ENCODE measurements at places on chromosomes 5 and 9.

- no peaks in the 10 kb centered on the region for H3K36me3 ChIP-seq
- no peaks in the 10 kb centered on the region for H3K4me1 ChIP-seq
- H3K4me3 ChIP-seq: no peak overlapping the region
- no peaks in the 10 kb centered on the region for H3K27me3 ChIP-seq
- H3K27ac ChIP-seq: no peak overlapping the region
Measured at GRCh38 chr9:135308821-135309762, 170.5 kb upstream of the PPP1R26 start.

DNA sequence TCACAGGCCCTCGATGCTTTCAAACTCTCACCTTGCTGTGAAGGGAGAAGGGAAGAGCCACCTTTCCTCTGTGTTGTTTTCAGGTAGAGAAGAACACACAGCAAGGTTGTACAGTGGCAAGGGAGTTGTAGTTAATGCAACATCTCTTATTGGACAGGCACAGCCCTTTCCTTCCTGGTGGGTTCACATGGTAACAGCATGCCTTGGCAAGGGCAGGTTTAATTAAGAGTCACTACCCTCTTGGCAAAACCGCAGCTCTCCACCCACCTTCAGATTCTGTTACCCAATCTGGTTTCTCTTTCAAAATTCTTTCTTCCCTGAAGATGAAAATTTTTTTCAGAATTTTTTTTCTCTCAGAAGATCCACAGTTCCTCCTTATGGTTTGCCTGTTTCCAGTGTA, 253.1 kb downstream of the TLR4 start:
- no peak overlapping the region for H3K4me3 ChIP-seq

DNA sequence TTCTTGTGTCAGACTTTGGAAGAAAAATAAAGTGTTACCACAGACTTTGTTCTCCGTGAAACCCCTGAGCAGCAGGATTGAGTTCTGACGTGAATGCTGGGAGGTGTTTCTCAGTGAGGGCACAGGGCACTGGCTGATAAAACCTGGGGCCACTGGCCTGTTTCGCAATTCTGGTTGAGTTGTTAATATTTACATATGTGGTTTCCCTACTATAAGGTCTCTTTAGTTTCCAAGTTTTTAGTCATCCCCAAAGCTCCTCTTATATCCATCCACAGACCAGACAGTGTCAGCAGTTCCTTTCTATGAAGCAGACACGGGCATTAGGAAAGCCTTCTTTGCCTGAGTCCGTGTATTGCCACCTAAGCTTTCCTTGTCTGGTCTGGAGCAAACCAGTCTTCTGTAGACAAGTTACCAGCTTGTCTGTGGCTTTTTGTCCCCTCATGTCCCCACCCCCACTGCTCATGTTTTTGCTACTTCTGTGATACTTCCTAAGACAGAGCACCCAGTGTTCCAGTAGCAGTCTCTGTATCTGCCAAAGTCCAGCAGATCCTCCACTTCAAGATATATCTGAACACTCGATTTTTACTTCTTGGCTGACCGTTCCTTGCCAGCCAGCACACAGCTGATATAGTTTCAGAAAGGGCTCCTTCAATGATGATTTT, 42.0 kb downstream of the ACO1 start:
- no peak overlapping the region for H3K4me3 ChIP-seq
- H3K4me1 ChIP-seq: no peaks in the 10 kb centered on the region
- H3K36me3 ChIP-seq: peaks cover 2% of the 10 kb centered on the region
- no peak overlapping the region for H3K27ac ChIP-seq
- DNase-seq: no peak
- no peaks in the 10 kb centered on the region for H3K27me3 ChIP-seq

DNA sequence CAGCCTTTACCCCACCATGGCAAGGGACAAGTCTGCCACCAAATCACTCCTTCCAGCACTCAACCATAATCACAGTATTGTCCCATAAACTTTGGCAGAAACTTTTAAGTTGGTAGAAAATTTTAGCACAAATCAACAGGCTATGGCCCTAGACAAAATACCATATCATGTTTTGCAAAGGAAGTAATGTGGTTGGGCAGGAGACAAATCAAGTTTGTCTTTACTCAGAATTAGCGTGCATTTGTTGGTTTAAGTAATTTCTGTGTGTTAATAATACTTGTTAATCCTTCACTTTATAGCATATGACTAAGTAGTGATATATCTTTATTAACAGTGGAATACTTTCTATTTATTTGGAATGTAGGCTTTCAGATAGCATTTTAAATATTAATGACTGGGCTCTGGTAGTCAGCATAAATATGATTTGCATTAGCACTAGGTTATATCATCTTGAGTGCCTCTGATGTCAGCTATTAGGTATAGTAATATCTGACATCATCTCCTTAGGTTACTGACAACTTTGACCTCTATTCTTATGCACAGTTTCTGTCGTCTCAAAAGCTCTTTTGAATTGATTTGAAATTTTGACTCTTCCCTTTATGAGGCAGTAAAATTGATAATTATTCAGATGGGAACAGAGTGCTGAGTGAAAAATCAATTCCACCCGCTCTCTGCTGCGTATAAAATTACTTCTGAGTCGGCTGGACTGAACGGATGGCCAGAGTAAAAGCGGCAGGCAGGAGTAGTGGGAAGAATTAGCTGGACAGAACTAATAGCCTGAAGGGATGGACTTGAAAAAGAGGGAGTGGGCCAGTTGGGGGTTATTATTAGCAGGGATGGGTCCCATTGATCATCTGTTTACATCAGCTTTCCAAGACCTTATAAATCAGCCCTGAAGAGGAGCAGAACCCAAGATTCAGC, 40.1 kb upstream of the TLX3 start:
- DNase-seq: no peak
- H3K27ac ChIP-seq: no peak overlapping the region
- no peaks in the 10 kb centered on the region for H3K36me3 ChIP-seq
- H3K4me3 ChIP-seq: no peak overlapping the region
- H3K27me3 ChIP-seq: no peaks in the 10 kb centered on the region
- no peaks in the 10 kb centered on the region for H3K4me1 ChIP-seq

- peaks cover 26% of the 10 kb centered on the region for H3K4me1 ChIP-seq
- DNase-seq: peak; percentile 82
- no peak overlapping the region for H3K4me3 ChIP-seq
- H3K36me3 ChIP-seq: no peaks in the 10 kb centered on the region
- no peak overlapping the region for H3K27ac ChIP-seq
- no peaks in the 10 kb centered on the region for H3K27me3 ChIP-seq
Measured at GRCh38 chr9:35516479-35516878, 26.6 kb downstream of the RUSC2 start.

DNA sequence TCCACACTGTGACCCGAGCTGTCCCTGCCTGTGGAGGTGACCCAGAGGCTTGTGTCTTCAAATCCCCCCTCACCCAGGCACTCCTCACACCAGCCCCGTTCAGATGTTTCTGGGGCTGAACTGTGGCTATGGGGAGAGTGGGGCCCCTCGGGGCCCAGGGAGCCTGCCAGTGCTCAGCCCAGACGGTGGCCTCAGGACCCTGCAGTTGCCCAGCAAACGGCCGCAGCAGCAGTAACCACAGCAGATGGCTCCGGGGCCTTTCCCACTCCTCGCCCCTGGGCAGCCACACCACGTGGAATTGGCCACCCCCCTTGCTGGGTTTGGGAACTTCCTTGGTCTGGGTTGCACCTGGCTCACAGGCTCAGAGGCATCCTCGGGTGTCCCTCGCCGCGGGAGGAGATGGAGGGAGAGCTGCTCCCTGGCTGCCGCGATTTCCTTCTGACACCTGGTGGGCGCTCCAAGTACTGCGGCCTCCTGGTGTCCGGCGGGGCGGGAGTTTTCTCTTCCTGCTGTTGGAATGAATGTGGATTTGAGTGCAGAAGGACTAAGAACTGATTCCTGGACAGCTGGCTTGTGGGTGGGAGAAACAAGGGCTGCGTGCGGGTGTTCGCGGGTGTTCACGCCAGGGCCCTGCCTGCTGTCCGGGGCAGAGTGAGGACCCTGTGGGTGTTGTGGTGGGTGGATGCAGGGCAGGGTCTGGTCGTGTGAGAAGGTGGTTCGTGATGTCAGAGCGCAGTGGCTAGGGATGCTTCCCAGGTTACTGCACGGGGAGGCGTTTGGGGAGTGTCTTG, 97.5 kb downstream of the COL5A1 start:
- H3K4me1 ChIP-seq: no peaks in the 10 kb centered on the region
- H3K4me3 ChIP-seq: no peak overlapping the region
- no peaks in the 10 kb centered on the region for H3K27me3 ChIP-seq
- peaks cover 4% of the 10 kb centered on the region for H3K36me3 ChIP-seq
- DNase-seq: peak; percentile 67

- peak within 1 kb of the TSS; percentile 82 for H3K4me3 ChIP-seq
- H3K4me1 ChIP-seq: peaks cover 2% of the 10 kb centered on the region
- peak; percentile 96 for DNase-seq
- H3K27me3 ChIP-seq: no peaks in the 10 kb centered on the region
- H3K27ac ChIP-seq: peak within 1 kb of the TSS; percentile 91
Measured at GRCh38 chr9:136363106-136363948, at the start of gene DNLZ. Gene DNLZ, minus strand, starts transcription at chr9:136363744. Its CDS starts 30 bp downstream, at chr9:136363714.

DNA sequence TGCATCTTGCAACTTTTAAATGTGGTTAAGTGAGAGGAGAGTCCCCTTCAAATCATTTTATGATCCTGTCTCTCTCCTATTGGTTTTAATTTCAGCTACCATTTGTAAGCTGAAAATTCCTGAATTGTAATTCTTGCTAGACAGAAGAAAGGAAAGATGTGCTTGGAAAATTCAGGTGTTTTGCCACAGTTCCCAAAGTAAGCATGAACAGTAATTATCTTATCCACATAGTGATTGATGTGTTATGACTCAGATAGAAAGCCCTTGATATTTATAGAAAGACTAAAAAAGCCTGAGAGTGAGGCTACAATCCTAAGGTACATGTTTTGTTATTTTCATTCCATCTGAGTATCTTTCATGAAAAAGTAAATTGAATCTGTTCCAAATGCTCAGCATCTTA, 492.5 kb downstream of the MAT2B start:
- H3K36me3 ChIP-seq: no peaks in the 10 kb centered on the region
- no peak overlapping the region for H3K4me3 ChIP-seq
- H3K27me3 ChIP-seq: no peaks in the 10 kb centered on the region
- DNase-seq: no peak

- H3K27ac ChIP-seq: no peak overlapping the region
- H3K4me3 ChIP-seq: no peak overlapping the region
- H3K4me1 ChIP-seq: no peaks in the 10 kb centered on the region
Measured at GRCh38 chr9:97910357-97910756, 11.9 kb downstream of the TRMO start.

GRCh38 chr9:109934857-109935215, 154.8 kb downstream of the PALM2AKAP2 start:
- H3K36me3 ChIP-seq: no peaks in the 10 kb centered on the region
- DNase-seq: peak; percentile 34
- no peaks in the 10 kb centered on the region for H3K4me1 ChIP-seq
- no peak overlapping the region for H3K27ac ChIP-seq
- H3K4me3 ChIP-seq: no peak overlapping the region

DNA sequence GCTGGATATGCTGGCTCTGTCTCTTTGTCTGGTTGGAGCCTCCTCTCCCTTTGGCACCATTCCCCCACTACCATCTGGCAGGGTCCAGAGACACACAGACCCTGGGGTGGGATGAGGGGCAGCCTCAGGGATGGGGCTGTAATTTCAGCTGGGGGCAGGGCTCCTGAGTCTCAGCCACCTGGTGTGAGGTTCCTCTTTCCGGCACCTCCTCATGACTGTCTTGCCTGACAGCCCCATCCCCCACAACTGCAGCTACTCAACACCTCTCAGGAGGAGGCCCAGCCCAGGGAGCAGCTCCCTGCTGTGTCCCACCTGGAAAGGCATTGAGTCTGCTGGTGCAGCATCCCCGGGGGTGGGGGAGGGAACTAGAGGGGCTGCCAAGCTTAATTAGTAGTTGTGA, 11.7 kb upstream of the RPS14 start:
- DNase-seq: peak; percentile 47
- no peak overlapping the region for H3K4me3 ChIP-seq
- peak overlapping the region; percentile 47 for H3K27ac ChIP-seq

- no peaks in the 10 kb centered on the region for H3K4me1 ChIP-seq
- no peaks in the 10 kb centered on the region for H3K27me3 ChIP-seq
- no peaks in the 10 kb centered on the region for H3K36me3 ChIP-seq
- H3K27ac ChIP-seq: no peak overlapping the region
Measured at GRCh38 chr5:115417076-115417475, 120.6 kb upstream of the CCDC112 start.

DNA sequence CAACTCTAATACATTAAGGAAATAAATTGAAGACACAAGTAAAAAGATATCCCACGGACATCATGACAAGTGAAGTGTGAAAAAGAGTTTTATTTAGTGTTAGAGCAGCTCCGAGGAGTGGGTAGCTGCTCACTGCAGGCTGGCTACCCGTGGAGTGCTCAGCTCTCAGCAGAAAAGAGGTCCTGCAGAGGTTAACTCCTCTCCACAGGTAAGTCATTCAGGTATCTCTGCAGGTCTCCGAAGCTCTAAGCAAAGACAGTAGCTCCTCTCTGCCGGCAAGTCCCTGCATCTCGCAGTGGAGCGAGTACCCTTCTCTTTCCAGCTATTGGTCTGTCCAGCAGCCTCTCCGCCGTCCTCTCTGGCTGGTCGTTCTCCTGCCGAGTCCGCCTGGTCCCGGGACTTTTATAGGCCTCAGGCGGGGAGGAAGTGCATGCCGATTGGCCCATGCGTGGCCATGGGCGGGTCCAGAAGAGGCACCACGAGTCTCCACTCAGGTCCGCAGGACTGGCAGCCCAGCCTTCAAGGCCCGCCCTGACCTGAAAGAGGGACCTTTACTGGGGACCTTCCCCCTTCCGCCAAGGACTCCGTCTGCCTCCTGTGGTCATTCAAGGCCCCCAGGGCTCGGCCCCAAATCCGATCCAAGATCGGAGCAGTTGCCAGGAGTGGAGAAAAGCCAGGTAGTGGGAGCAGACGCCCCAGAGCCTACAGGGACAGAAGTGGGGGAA, 29.9 kb downstream of the BTNL9 start:
- H3K4me1 ChIP-seq: no peaks in the 10 kb centered on the region
- H3K4me3 ChIP-seq: no peak overlapping the region
- peak; percentile 80 for DNase-seq
- no peaks in the 10 kb centered on the region for H3K36me3 ChIP-seq
- no peak overlapping the region for H3K27ac ChIP-seq

DNA sequence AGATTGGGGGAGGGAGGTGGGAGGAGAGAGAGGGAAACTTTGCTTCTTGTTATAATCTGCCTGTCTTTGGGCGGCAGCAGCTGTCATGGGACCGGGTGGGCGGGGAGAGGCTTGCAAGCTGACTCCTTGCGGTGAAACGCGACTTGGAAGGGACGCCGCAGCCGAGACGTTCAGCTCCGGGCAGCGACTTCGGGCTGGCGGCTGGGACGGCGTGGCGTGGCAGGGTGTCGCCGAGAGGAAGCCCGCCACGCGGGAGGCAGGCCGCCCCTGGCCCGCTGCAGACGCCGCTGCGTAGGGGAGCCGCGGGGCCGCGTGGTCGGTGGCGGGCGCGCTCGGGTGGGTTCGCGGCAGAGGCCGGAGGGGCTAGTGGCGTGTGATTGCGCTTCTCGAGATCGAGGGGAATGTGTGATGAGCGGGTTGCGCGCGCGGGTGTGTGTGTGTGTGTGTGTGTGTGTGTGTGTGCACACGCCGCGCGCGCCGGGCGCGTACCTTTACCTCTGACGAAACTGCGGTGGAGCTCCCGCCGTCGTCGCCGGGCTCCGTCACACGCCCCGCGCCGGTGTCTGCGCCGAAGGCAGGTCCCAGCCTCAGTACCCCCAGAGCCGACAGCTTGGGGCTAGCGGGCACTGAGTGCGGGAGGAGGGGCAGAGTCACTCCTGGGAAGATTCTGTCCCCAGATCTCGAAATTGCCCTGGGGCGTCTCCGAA, 1.7 kb downstream of the PPARGC1B start:
- H3K27ac ChIP-seq: no peak overlapping the region
- H3K27me3 ChIP-seq: no peaks in the 10 kb centered on the region
- H3K4me1 ChIP-seq: no peaks in the 10 kb centered on the region
- peak; percentile 93 for DNase-seq
- H3K36me3 ChIP-seq: no peaks in the 10 kb centered on the region

GRCh38 chr5:76202182-76202581, 119.0 kb downstream of the SV2C start:
- H3K27me3 ChIP-seq: no peaks in the 10 kb centered on the region
- DNase-seq: no peak
- H3K4me1 ChIP-seq: peaks cover 3% of the 10 kb centered on the region
- no peak overlapping the region for H3K4me3 ChIP-seq
- H3K27ac ChIP-seq: no peak overlapping the region
- H3K36me3 ChIP-seq: no peaks in the 10 kb centered on the region
